ENCODE measurements at places on chromosomes 1 and 21. TPM values are rescaled to one million over a fixed set of nuclear protein-coding genes. Genes with fewer than 3 reads are reported as not detected.

Gene RHD
- not detected for total RNA-seq

Gene SLC25A34
- 0.35 TPM for total RNA-seq

Gene PSMA5
- total RNA-seq: 116 TPM

Gene OLFML2B
- 0.35 TPM for total RNA-seq

Gene ZNF593OS
- 0.26 TPM for total RNA-seq
